Nephron progenitor cell (in vitro differentiated cells): ENCODE measurements at places on chromosomes 7 and 10.
A peak's percentile ranks its signal among the peaks of the same experiment; 100 is the strongest.

DNA sequence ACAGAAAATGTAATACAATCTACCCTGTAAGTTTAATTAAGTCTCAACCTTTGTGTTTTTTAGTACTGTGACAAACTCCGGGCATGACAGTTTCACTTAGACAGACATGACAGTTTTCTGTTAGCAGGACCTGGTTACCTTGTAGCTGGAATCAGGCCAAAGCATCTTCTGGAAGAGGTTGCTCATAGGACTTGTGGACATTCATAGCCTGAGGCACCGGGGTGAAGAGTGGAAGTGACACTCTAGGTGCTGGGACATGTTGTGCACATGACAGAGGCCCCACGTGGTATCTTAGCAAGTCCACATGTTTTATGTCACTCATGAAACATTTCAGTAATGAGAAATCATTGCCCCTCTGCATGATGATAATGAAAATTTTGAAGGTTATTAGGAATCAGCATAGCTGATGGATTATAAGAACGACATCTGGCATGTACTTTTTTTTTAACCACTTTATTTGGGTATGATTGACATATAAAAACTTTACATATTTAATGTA lies 441.4 kb downstream of the CNTNAP2 start:
- DNase-seq: no peak

- DNase-seq: no peak
Measured at GRCh38 chr7:74627661-74628411, 29.7 kb upstream of the GTF2I start.

DNA sequence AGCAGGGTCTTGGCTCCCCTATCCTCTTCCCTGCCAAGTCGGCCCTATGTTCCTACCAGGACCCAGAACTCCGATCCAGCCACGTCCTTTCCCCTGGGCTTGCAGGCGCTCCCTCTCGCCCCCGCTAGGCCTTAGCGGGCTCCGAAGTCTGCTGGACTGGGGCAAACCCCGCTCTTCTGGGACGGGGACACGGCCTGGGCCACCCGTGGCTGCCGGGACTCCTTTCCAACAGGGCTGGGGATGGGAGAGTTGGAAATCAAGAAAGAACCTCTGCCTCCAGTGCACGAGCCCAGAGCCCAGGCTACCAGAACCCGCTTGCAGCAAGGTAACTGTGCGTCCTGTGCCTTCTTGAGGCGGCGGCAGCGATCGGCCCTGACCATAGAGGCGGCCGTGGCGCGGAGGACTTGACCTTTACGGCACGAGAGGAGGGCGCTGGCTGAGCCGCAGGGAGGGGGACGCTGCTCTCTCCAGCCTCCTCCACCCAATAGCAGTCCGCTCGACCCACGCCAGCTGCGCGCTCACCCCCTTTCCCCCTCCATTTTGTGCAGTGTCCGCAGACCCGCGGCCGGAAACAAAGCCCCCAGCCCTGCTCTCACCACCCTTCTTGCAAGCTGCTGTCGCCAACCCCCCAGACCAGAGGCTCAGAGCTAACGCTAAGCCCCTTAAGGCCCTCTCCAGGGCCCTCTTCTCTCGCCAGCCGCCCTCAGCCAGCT lies 7.0 kb upstream of the HOXA11 start:
- DNase-seq: peak; percentile 64

- DNase-seq: no peak
Measured at GRCh38 chr7:91242097-91242844, 22.0 kb upstream of the FZD1 start.

DNA sequence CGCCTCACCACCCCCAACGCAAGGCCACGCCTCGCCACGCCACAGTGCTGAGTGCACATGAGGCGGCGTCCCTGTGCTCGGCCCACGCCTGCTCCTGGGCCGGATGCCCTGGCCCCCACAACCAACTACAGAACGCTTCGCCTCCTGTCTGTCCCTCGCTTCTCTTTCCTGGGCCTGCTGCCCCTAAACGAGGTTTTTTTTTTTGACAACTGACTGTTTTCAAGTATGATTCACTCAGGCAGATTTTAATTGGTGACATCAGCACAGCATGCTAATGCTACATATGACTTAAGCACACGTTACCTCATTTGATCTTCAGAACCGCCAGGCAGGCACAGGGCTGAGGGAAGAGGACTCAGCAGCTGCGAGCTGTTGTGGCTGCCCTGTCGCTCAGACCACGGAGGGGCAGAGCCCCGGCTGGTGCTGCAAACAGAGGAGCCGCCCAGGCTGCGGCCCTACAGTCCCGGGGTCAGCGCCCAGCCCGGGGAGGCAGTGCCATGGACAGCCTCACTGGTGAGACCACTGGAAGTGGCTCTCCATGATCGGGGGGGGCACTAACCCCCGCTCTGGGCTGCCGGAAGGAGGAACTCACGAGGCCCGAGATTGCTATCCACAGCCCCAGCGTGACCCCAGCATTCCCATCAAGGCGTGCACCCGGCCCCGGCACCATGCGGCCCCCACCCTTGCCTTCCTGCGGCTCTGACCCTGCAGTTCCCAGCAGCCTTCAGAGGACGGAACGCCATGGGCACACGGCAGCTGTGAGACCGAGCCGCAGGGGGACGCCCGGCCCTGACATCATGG lies 212.8 kb downstream of the MAD1L1 start:
- DNase-seq: no peak

DNA sequence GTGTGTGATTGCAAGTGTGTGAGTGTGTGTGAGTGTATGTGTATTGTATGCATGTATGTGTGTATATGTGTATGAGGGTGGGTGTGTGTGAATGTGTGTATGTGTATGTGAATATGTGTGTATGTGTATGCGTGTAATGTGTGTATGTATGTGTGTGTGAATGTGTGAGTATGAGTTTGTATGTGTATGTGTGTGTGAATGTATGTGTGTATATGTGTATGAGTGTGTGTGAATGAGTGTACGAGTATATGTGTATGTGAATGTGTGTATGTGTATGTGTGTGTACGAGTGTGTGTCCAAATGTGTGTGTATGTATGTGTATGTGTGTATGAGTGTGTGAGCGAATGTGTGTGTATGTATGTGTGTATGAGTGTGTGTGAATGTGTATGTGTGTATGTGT lies 8.2 kb upstream of the GALNTL5 start:
- no peak for DNase-seq

- DNase-seq: no peak
Measured at GRCh38 chr10:35516102-35516670, 89.0 kb upstream of the GJD4 start.

GRCh38 chr10:27223964-27224363 lies 16.6 kb downstream of the ACBD5 start:
- peak; percentile 17 for DNase-seq

GRCh38 chr7:30655096-30655970 lies 26.9 kb downstream of the CRHR2 start:
- no peak for DNase-seq

DNA sequence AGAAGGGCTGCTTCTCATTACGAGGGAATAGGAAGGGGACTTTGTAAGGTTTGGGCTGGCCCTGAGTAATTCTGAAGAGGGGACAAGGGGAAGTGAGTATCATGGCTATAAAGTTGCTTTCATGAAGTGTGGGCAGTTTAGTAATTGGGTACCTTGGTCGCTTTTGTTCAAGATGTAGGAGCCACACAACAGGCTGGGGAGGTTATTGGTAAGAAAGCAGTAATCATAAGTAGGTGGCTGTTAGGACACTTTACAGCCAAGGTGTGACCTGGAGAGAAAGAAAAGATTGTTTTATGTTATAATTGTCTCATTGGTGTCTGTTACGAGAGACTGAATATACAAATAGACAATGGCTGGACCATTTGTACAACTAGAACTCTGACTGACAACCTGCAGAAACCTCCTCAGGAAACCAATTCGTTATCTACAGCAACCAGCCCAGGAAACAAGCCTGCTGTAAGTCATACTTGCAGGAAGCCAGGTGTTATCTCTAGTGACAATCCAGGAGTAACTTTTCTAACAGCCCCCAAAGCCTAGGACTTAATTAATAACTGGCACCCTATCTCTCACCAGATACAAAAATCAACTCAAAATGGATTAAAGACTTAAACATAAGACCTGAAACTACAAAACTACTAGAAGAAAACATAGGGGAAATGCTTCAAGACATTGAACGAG lies 5.0 kb upstream of the CCM2 start:
- no peak for DNase-seq

- DNase-seq: peak; percentile 73
Measured at GRCh38 chr7:97733276-97734161, 1.6 kb downstream of the TAC1 start.
